ENCODE measurements at places on chromosomes 1 and 21.

- DNase-seq, result peak; percentile 57
Observed at GRCh38 chr1:172845371-172845770, 186.5 kb downstream of the FASLG start.

DNA sequence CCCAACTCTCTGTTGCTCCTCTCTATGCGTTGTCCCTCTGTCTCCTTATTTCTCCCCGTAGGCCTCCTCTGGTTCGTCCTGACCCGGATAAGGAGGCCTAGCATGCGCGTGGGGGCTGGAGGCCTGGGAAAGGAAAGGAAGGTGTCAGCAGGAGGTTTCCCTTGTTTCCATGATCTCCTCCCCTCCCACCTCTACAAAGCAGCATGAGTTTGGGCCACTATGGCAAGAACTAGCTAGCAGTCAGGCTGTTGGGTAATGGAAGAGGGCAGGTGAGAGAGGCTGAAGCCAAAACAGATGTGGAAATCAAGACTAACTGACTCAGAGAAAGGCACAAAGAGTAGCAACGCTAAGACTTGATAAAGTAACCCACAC is 687 bp upstream of the SEMA6C start:
- DNase-seq, result no peak

- DNase-seq, result no peak
Observed at GRCh38 chr1:232570007-232570406, 59.9 kb downstream of the SIPA1L2 start.

- DNase-seq, result no peak
Observed at GRCh38 chr1:40592107-40592803, 60.8 kb downstream of the ZNF684 start.

- DNase-seq, result no peak
Observed at GRCh38 chr1:173453982-173454381, 23.2 kb upstream of the PRDX6 start.

DNA sequence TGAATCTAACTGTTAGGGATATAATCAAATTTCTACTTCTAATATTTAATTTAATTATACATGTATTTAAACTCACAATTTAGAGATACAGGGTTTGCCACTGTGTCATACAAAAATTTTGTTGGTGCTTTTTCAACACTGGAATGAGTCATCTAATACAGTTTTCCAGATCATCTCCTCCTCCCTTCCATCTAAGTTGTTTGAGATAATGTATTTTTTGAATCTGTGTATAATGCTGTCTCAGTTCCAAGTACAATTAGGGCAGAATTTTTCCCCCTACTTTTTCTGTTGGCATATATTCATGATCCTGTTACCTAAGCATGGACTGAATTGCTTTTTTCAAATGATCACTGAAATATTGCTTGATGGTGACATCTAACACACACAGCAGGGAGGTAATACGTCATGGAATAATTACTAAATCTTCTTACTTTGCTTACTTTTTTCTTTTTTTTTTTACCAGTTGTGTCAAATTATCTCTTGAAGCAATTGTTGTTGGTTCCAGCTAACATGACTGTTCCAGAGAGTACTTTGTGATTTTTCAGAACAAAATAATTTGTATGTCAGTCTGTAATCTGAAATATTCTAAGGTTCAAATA is 146.0 kb downstream of the MAGI3 start:
- DNase-seq, result no peak

DNA sequence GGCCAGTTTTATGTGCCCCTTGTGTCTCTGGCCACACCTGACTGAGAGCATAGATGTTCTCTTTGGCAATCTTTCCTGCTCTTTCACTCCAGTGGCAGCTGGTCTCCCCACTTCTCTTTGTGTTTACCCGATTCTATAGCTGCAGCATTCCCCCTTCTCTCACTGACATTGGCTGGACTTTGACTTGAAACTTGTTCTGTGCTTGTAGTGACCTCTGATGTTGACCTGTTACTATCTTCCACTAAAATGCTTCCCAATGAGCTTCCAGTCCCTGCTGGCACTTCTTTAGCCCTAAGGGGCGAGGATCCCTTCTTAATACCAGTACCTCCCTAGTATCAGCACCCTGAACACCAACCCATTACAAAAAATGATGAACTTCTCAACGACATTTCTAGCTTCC is 653.3 kb downstream of the LTN1 start:
- DNase-seq, result no peak

GRCh38 chr1:87318056-87318650 is 10.5 kb upstream of the LMO4 start:
- no peak for DNase-seq

- DNase-seq, result no peak
Observed at GRCh38 chr1:94083681-94084080, 37.3 kb downstream of the ABCA4 start.

DNA sequence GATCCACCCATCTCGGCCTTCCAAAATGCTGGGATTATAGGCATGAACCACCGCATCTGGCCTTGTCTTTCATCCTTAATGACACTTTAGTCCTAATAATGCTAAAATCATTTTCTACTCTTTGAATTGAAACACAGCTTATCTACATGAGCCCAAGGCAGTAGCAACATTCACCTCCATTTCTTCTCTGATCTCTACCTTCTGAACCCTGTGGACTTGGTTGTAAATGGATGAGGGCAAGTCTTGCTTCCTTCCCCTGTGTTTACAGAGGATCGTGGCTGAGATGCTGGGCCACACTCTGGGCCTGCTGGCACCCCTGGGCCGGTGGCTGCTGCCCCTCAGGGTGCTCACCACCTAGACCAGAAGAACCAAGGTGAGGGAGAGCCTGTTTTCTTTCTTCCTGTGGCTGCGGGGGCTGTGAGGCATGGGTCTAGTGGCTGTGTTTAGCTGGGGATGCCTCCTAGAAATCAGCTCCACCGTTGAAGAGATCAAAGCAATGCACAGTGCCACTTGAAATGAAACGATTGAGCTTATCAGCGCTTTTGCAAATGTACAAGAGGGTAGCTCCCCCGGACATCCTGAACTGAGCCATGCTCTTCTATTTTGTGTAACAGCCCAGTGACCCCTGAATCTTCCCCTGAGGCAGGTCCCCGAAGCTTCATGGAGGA is 32.2 kb upstream of the LGALS8 start:
- DNase-seq, result no peak

DNA sequence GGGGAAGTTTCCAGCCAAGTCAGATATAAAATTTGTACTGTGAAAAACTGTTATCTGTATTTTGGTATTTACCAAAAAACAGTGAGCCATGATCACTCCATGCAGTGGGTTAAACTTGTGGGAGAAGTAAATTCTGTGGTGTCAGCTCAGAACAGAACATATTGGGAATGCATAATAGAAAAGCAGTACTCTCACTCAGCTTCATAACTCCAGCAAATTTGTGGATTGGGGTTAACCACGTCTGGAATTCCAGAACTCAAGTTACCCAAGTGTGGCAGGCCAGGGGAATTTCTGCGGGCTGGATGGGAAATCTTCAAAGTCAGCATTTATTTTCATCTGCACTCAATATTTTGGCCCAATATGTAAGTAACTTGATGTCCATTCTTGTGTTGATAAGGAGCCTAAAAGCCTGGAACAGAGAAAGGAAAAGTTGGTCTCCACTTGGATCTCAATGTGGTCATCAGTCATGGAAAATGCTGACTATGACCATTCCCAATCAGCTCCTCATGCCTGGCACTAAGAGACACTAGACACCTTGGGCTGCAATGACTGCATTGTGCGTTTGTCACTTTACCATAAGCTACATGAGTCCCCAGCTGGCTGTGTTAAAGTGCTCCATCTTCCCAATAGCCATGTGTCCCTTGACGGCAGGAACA is 39.1 kb upstream of the ENAH start:
- DNase-seq, result no peak

DNA sequence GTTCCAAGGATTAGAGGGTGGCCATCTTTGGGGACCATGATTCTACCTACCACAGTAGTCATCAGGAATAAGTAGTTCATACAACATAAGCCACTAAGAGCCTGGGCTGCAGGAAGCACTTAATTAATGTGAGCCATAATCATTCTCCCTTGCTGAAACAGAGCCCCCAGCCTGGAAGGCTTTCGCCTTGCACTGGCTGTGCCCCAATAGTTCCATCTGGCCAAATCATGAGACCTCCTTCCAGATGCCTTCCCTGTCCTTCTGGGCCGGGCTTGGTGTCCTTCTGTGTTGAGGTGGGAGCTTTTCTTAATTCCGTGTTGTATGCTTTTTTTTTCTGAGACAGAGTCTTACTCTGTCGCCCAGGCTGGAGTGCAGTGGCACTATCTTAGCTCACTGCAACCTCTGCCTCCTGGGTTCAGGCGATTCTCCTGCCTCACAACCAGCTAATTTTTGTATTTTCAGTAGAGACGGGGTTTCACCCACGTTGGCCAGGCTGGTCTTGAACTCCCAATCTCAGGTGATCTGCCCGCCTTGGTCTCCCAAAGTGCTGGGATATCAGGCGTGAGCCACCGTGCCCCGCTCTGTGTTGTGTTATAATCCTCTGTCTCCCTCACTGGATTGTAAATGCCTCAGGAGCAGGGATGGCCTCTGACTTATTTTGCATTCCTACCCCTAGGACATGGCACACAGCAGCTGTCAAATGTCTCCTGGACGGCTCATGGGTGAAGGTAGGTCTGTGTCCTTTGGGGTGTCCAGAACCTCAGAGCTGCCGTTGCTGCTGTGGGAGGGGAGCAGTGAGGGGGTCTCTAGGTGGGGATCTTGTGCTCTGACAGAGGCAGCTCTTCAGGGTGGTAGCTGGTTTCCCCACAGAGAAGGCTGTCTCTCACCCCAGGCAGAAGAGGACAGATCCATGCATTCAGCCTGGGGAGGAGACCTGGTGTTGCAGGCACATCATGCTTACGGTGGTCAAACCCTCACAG is 10.1 kb downstream of the GNG4 start:
- DNase-seq, result no peak

DNA sequence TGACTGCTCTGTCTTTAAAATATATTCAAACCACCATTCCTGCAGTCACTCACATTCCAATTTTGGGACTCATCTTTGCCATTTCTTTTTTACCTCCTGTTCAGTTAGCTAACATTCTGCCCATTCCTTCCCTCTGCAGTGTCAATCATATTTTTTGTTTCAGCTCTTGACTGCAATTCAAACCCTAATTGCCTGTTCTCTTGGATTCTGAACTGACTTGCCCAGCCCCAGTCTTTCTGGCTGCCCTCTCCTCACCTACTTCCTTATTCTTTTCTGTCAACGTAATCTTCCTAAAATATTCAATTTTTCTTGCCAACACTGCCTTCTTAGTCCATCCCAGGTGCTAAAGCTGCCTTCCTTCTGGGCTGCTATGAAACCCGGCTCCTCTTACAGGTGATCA is 6.1 kb downstream of the PRDM2 start:
- no peak for DNase-seq

DNA sequence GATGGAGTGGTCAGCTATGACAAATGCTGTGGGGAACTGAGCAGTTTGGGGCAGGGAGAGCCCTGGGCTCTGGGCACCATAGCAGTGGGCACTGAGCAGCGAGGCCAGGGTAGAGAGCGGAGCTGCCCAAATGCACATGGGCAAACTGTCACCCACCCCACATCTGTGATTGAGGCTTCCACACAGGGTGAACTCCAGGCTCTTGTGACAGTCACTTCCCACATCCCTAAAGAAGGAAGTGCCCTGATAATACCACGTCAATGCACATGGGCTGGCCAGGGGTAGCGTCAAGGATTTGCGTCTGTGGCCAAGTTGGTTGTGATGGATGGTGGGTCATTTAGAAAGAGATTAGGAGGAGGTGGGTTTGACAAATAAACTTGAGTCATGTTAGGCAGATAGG is 2.6 kb upstream of the GUCA2B start:
- DNase-seq, result no peak

GRCh38 chr1:224381880-224382548 is 25.3 kb downstream of the CNIH4 start:
- no peak for DNase-seq

DNA sequence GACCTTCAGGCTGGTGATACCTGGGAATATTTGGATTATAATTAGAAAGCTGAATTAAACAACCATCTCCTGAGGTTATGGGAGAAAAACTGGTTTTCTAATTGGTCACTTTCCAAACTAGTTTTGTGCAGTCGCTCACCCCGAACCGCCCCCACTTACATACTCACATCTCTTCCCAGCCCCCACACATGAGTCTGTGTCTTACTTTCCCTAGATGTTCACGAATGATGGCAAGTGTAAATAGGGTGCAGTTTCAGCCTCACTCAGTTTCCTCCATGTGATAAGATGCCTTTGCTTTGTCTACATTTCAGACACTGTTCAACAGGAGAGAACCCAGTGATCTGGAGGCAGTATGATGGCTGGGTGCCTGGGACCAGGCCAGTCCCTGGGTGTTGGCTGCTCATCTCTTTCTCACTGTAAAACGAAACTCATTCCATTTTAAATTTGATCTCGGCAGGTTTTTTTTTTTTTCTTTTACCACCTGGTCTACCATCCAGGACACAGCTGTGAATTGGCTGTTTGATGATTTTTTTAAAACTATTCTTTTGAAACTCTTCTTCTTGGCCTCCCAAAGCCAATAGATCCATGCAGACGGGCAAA is 164.3 kb upstream of the RAB4A start:
- no peak for DNase-seq

DNA sequence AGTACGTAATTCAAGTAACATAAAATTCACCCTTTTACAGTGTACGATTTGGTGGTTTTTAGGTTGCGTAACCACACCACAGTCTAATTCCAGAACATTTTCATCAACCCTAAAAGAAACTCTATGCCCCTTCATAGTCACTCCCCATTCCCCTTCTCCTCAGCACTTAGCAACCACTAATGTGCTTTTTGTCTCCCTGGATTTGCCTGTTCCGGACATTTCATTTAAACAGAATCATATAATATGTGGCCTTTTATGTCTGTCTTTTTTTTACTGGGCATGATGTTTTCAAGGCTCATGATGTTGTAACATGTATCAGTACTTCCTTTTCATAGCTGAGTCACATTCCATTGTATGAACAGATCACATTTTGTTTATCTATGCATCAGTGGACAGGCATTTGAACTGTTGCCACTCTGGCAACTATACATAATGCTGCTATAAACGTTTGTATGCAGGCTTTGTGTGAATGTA is 20.8 kb downstream of the OBSCN start:
- DNase-seq, result no peak

GRCh38 chr1:242205622-242206489 is 207.0 kb upstream of the MAP1LC3C start:
- DNase-seq, result no peak

DNA sequence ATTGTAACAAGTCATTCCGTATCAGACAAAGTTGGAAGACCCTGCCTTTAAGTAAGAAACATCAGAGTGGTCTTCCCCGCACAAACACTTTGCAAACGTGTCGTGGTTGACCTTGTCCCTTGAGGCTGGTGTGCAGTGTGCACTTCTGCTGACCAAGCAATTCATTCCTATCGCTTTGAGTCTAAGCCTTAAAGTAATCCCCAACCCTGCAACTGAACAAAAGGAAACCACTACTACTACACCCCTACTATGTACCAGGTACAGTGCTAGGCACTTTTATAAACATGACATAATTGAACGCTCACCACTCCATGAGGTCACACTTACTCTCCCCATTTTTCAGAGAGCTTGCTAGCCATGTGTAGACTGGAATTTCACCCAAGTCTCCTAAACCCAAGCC is 10.6 kb downstream of the ITPKB start:
- DNase-seq, result no peak

DNA sequence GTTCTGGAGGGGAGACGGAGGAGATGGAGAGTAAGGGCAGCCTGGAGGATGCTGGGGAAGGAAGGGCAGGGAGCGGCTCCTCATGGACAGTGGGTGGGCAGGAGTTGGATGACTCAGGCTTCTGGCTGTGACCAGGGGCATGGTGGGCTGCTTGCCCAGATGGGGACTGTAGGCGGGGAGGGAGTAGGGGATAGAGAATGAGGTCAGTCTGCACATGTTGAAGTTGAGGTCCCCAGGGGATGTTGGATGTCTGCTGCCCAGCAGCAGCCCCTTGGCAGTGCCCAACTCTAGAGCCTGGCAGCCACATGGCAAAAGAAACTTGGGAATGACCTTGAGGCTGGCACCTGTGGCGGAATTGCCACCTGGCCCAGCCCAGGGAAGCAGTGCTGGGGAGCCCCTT is 6.4 kb downstream of the SELENON start:
- DNase-seq, result no peak

Measured in activated gamma-delta T cell treated with anti-CD3 and anti-CD28 coated beads, Interleukin-2, amount 50 U/mL, for 16 hours (primary cell).